Cardiac septum (tissue), 1 donor: ENCODE measurements at places on chromosomes 16 and 17.

DNA sequence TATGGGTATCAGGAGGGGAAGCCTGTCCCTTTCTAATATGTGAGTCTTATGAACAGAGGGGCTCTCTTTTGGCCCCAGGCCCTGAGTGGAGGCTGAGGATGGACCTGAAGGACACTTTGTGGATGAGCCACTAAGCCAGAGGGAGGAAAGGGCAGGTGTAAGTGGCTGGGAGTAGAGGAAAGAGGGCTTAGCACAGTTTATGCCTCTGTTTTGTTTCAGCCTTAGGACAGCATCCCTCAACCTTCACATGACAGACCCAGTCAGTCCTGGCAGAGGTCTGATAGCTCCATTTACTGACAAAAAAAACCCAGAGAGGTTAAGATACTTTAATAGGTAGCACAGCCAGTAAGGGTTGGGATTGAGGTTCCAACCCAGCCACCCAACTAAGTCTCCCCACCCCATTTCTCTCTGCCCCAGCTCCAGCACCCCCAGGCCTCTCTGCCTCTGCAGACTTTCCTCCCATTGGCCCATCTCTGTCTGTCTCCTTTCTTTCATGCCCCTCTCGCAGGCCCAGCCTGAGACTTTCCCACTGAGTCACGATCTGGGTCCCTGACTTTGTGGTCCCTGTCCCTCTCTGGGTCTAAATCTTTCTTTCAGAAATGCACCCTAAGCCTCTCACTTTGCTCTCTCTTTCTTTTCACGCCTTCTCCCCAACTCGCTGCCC is 4.7 kb upstream of the TBX21 start:
- no peak for DNase-seq

- DNase-seq, result no peak
Observed at GRCh38 chr17:60127068-60128064, 22.4 kb upstream of the CA4 start.

- DNase-seq, result peak; percentile 87
Observed at GRCh38 chr17:45584092-45585036, 93.8 kb upstream of the PLEKHM1 start.

GRCh38 chr17:16250635-16251034 is 33.6 kb downstream of the PIGL start:
- no peak for DNase-seq

DNA sequence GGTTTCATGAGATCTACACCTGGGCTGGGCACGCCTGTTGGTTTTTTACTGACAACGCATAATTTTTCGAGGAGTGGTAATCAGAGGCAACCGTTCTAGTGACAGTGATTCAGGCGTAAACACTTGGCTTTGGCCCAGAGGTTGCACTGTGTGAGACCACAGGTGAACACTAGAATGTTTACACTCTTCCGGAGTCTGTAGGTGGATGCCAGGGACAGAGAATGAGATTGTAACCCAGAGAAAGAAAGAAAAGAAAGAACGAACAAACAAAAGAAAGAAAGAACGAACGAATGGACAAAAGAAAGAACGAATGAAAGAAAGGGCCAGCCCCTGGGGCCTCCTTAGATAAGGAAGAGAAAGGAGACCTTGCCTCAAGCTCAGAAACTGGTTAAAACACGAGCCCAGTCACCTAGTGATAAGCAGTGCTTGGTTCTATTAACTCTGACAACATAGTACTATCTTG is 113.2 kb downstream of the PRKCB start:
- no peak for DNase-seq

- no peak for DNase-seq
Observed at GRCh38 chr17:28196636-28197035, 122.4 kb upstream of the TMEM97 start.

DNA sequence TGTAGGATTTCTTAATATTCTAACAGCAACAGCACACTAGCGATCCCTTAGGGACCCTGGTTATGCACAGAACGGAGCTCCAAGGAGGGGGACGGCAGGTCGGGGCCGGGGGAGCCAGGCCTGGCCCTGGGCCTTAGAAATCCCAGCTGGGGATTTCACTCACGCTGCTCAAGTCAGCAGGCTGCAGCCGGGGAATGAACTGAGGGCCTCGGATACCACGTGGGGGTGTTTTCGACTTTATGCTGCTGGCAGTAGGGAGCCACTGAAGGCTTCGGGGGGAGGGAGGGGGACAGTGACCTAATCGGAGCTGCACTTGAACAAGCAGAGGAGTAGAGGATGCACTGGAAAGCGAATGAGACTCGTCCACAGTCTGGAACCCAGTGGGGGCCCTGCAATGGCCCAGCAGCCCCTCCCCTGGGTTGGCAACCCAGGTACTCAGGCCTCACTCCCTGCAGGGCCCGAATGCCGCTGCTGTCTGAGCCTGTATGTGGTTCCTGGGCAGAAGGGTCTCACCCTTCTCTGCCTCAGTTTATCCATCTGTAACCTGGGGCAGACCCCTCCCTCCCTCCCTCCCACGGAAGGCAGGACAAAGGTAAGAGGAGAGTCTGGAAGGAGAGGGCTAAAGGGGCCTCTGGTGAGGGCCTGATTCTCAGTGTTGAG is 53.7 kb downstream of the RPH3AL start:
- DNase-seq, result peak; percentile 77

DNA sequence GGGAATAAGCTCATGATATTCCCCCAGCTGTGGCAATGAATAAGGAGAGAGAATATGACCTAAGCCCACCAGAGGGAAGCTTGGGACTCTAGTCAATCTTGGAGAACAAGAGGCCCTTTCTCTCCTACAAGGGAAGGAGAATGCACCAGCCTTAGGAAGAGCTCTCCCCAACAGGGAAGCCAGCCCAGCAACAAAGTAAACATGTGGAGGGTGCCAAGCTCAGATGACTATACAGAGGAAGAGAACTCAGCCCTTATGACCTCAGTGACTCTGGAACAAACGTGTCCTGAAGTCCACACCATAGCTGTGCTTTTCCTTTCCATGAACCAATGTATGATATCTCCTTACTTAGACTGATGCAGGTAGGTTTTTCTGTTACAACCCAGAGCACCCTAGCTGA is 219.7 kb downstream of the GSG1L start:
- no peak for DNase-seq

DNA sequence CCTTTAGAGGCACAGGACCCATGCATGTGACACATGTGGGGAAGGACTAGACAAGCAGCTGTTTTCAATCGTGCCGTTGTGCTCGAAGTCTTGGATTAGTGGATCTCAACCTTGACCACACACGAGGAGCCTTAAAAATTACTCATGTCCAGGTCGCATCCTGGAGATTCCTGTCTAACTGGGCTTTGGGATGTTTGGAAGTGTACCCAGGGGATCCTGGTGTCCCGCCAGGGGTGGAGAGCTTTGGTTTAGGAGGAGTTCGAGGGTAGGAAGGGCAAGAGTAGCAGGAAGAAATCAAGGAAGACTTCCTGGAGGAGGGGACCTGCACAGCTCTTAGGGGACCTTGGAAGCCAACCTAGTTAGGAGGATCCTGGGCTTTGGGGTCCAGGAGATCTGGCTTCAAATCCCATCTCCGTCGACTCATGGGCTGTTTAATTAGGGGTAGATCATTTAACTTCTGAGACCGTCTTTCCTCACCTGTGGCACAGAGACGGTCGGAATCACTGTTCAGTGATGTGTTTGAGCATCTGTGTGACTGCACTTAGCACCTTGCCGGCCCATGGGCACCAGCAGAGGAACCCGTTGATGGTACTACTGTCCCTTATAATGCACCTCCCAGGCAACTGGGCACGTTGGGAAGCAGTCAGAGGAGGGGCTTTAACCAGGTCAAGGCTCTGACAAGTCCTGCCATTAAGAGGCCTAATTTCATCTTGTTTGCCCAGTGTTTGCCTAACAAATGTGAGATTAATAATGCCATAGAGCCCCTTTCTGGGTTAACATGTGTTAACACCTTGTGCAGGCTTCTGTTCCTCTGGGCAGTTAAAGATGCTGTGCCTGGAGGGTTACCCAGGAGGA is 102.0 kb upstream of the PLCG2 start:
- no peak for DNase-seq

DNA sequence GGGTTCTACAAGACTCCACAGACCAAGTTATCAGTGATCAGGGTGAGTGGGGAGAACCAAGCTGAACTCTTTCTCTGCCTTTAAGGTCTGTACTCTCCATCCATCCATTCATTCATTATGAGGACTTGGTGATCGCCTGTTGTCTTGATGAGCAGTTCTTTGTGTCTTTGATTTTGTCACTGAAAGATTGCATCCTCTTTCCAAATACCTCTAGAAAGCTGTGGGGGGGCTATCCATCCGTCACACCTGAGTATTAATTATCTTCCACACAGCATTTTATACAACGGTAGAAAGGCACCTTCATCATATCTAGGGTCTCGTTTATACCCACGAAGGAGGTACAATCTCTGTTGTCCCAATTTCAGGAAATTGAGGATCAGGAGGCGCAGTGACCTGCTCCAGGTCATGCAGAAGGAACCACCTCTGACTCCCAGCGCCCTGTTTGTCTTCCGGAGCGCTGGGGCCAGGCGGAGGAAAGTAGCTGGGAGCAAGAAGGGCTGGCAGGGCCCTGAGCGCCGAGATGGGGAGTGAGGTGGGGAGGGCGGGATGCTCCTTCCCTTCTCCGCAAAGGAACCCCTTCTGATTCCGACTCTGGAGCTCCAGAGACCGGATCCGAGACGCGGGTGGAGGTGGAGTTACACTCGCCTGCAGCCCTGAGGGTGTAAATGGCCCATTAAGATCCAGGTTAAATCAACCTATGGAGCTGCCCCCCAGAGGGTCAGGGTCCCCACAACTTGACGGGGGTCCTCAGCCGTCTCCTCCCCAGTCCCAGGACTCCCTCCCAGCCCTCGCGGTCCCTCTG is 605 bp upstream of the ABAT start:
- DNase-seq, result no peak

- peak; percentile 60 for DNase-seq
Observed at GRCh38 chr17:83129676-83130075, 50.3 kb downstream of the METRNL start.

- DNase-seq, result no peak
Observed at GRCh38 chr16:4685292-4685691, 8.1 kb upstream of the NUDT16L1 start.

DNA sequence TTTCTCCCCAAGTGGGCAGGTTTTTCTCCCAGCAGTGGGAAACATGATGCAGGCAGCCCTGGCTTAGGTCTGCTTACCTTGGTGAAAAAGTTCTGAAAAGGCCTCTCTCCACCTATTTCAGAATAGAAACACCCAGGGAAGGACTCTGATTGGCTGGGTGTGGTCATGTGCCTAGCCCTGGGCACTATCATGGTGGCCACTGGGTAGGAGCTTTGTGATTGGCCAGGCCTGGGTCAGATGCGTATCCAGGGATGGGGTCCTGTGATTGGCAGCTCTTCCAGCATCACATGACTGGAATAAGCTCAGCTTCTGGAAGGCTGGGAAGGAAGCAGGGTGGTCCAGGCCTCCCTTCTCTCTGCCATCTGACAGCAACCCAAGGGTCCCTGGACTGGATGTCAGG is 53.5 kb downstream of the ZDHHC7 start:
- DNase-seq, result no peak

GRCh38 chr16:878072-878784 is 77.7 kb upstream of the GNG13 start:
- DNase-seq, result no peak

DNA sequence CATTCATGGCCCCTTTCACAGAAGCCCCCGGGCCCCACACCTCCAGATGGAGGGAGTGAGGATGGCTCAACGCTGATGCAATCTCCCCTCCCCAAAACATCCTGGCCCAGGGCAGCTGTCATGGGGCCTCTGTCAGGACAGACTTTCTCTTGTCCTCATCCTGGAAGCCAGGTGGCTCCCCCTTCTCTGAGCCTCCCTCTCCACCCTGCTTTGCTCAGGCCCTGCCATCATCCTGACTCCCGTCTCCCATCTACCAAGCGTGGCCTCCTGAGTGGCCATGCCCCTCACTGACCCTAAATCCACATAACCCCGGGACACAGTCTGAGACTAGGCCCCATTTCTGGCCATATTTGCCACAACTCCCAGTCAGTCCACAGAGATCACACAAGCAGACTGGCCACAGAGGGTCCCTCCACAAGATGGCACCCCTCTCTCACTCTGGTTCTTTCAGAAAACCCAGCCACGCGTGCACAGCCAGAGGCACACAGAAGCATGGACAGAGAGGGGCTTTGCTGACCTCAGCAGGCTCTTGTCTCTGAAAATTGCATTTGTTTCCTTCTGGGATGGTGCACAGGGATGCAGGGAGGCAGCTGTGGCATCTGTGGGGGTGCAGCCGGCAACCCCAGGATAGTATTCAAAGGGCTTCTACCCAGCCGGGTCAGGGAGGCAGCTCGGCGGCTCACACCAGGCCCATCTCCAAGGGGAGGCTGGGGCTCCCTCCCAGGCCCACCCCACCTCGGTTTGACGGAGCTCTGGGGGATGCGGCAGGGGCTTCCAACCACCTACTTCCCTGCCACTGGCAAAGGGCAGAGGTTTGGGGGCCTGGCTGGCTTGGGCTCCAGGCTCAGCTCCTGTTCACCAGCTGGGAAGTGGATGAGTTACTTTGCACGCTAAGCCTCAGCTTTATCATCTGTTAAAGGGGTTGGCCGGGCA is 16.9 kb downstream of the DOC2B start:
- DNase-seq, result no peak

DNA sequence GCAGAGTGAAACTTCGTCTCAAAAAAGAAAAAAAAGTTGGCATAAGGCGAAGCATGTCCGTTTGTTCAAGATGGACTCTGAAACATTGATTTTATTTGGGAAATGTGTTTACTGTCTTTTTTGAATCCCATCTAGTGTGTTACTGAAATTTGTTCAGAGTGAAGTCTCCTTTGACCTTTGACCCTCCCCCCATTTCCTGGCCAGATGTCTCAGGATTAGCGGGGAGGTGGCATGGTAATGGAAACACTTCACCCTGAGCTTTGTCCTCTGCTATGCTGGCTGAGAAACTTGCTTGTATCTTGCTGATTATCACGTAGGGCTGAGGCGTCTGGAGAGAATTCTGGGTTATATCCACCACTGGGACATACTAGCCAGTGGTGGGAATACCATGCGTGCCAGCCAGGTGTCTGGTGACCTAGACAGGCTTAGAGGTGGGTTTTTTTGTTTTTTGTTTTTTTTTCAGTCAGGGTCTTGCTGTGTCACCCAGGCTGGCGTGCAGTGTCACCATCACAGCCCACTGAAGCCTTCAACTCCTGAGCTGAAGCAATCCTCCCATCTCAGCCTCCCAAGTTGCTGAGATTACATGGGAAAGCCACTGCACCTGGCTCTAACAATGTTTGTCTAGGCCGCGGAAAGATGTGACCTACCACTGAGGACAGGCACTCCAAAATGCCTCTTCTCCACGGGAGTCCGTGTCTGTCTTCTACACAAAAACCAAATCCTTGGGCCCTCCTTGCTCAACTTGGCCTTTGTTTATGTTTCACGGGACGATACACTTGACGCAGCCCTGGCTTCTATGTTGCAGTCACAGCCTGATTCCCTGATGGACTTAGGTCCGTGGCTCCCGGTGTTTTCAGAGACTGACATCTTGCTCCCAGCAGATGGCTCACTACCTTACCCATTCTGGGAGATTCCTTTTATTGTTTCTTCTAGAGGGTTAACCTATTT is 6.6 kb upstream of the GALK1 start:
- DNase-seq, result no peak
